ENCODE measurements at places on chromosomes 3 and 15. TPM values are rescaled to one million over a fixed set of nuclear protein-coding genes. Genes with fewer than 3 reads are reported as not detected.

The KLHL40 gene
- not detected for total RNA-seq

The EXD1 gene
- total RNA-seq, result not detected

The PIF1 gene
- total RNA-seq, result 64.0 TPM

The MUC13 gene
- total RNA-seq, result not detected

The PSTPIP1 gene
- 1.1 TPM for total RNA-seq

The GPR27 gene
- 17.7 TPM for total RNA-seq

The CHRD gene
- total RNA-seq, result 1.9 TPM

The LHFPL4 gene
- 19.2 TPM for total RNA-seq
